ENCODE measurements at places on chromosomes 7 and 10.

DNA sequence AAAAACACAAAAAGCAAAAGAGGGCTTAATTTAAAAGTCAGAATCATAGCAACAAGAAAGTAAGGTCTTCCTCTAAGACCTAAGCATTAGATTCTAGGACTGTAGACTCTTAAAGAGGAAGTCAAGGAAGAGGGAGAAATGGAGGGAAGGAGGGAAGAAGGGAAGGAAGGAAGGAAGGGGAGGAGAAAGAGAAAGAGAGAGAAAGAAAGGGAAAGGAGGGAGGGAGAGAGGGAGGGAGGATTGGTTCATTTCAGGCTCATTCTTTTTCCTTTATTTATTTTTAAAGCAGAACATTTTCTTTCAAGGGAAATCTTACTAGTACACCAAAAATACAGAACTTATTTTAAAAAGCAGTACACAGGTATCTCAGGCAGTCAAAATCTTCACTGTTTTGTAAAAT lies 81.1 kb downstream of the DLG5 start:
- no peak for DNase-seq

DNA sequence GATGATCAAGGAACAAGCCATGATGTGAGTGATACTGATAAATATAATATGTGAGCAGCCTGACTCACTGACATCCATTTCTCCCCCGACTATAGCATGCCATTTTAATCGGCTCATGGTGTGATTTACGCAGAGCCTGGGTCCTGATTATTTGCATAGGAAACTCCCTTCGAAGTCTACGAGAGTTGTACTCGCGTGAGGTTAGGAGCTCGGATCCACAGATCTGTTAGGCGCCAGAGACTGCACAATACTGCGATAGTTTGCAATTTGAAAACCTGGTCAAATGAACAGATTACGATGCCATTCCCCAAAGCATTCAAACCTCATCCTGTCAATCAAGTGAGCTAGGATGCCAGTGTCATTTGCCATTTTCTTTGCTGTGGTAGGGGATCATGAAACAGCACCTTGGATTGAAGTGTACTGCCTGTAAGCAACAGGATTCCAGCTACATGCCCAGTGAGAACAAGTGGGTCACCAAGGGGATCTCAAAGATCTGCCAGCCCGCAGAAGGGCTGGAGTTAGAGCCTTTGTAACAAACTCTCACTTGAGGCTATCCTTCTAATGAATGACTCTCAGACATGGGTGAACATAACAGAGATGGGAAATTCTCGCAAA lies 158.3 kb downstream of the FRMD4A start:
- DNase-seq: no peak

DNA sequence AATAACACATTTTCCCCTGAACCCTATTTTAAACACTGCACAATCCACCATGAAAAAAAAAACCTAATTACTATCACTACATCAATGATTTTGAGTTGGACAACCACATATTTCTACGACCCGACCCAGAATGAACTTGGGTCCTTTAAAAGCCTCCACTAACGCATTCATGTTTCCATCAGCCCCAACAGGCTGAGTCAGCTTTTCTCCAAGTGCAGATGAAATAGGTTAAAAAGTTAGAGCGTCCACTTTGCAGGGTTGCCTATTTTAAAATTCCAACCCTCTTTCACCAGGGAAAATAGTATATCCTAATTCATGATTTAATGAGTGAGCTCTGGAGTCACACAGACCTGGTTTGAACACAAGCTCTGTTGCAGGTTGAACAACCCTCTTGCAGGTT lies 501.0 kb upstream of the SORCS1 start:
- no peak for DNase-seq

DNA sequence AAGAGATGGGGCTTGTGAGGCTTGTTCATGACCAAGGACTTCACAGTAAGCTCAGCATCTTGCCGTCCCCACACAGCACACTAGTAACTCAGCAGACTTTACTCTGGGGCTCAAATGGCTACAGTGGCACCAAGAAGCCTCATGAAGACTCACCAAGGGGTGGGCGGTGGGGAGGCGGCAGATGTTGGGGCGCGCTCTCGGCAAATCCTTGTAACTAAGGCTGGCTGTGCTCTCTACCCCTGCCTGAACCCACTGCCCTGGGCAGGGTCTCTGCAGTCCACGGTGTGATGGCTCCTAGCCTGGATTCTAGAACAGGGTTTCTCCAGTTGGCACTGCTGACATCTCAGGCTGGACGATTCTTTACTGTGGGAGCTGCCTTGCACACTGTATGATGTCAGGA lies 12.4 kb upstream of the SMARCD3 start:
- no peak for DNase-seq

DNA sequence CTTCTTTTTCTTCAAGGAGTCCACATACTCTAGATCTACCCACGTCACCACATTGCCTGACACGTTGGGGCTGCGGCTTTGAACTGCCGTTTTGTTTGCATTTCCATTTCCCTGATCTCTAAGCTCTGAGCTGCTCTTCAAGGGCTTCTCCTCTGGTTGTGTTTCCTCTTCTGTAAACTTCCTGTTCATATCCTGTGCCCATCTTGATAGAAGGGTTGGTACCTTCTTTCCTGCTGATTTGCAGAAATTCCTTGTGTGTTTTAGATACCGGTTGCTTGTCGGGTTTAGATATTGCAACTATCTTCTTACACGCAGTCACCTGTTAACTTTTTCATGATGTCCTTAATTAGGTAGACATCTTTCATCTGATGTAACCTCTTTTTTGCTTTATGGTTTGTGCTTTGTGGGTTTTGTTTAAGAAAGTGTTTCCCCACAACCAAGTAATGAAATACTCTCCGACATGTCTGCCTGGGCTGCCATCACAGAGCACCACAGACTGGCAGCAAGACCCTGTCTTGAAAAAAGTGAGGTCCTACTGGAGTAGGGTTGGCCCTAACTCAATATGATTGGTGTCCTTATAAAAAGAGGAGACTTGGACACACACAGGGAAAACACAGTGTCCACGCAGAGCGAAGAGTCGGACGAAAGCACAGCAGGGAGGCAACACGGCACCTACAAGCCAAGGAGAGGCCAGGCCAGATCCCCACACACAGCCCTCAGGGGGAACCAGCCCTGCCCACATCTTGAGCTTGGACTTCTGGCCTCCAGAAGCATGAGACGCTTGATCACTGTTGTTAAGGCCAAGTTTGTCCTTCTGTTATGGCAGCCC lies 99.1 kb upstream of the PDGFA start:
- DNase-seq: no peak

Measured in right kidney (tissue), 9 donors.